ENCODE measurements at places on chromosomes 4 and X. TPM values are rescaled to one million over a fixed set of nuclear protein-coding genes. Genes with fewer than 3 reads are reported as not detected.

PABPC1L2B gene
- not detected for polyA plus RNA-seq

PPEF2 gene
- polyA plus RNA-seq = 0.35 TPM

ADH7 gene
- not detected for polyA plus RNA-seq

NAP1L3 gene
- polyA plus RNA-seq = 11.8 TPM

DNA sequence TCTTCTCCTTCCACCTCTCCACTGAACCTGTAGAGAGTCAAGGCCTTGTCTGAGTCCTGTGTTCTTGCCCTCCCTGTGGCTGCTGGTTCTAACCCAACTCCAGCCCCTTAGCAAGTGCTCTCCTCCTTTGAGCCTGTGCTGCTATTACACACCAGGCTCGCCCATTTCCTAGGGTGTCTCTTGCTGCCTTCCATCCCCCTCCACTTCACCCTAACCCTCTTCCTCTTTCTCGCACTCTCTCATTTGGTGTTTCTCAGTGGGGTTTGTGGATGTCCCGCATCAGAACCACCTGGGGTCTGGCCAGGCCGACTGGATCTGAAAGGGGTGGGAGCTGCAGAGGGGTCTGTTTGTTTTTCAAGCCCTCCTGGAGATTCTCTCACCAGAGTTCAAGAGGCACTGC lies 156.7 kb downstream of the SPRY1 start:
- no peak for DNase-seq

GRCh38 chrX:13373027-13373426 lies 53.2 kb upstream of the ATXN3L start:
- no peak for DNase-seq

- no peak for DNase-seq
These were observed 54.4 kb upstream of the IRF2 start for GRCh38 chr4:184528713-184529112.
